HFF-Myc (cell line): ENCODE measurements at places on chromosomes 11 and 22.
A peak's percentile ranks its signal among the peaks of the same experiment; 100 is the strongest.

DNA sequence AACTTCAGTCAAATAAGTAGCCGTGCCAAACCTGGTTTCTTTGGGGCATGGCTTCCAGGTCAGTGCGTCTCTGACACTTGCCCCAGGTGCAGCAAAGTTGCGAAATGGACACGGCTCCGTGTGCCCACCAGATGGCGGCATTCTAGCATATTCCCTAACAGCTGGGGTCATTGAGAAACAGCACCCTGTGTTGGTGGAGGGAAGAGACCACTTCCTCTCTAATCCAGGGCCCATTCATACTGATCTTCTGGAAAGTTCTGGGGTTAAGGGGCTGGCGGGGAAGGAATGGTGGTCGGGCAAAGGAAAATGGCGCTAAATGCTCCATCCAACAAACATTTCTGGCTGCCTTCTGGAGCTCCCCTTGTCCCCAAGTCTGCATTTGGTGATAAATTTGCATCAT lies 141.2 kb upstream of the TIMP3 start:
- DNase-seq, result peak; percentile 47

- no peak for DNase-seq
These were observed 4.3 kb downstream of the SCUBE1 start for GRCh38 chr22:43338766-43339345.

- DNase-seq, result peak; percentile 58
These were observed 12.0 kb downstream of the CSTPP1 start for GRCh38 chr11:46948378-46949131.

DNA sequence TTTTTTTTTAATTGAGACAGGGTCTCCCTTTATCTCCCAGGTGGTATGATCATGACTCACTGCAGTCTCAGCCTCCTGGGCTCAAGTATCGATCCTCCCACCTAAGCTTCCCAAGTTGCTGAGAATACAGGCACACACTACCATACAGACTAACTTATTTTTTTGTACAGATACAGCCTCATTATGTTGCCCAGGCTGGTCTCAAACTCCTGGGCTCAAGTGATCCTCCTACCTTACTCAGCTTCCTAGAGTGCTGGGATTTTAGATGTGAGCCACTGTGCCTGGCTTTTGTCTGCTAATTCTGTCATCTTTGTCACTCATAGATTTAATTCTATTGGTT lies 43.5 kb downstream of the CBL start:
- DNase-seq, result no peak

GRCh38 chr11:63274776-63275175 lies 31.4 kb upstream of the SLC22A25 start:
- no peak for DNase-seq

GRCh38 chr11:62664405-62665074 lies 470 bp downstream of the C11orf98 start:
- no peak for DNase-seq

- no peak for DNase-seq
These were observed 23.1 kb downstream of the MB start for GRCh38 chr22:35593891-35594470.

GRCh38 chr11:115503083-115503885 lies 931 bp downstream of the CADM1 start:
- DNase-seq, result no peak

GRCh38 chr11:117084992-117085391 lies 13.2 kb downstream of the SIK3 start:
- DNase-seq, result no peak

DNA sequence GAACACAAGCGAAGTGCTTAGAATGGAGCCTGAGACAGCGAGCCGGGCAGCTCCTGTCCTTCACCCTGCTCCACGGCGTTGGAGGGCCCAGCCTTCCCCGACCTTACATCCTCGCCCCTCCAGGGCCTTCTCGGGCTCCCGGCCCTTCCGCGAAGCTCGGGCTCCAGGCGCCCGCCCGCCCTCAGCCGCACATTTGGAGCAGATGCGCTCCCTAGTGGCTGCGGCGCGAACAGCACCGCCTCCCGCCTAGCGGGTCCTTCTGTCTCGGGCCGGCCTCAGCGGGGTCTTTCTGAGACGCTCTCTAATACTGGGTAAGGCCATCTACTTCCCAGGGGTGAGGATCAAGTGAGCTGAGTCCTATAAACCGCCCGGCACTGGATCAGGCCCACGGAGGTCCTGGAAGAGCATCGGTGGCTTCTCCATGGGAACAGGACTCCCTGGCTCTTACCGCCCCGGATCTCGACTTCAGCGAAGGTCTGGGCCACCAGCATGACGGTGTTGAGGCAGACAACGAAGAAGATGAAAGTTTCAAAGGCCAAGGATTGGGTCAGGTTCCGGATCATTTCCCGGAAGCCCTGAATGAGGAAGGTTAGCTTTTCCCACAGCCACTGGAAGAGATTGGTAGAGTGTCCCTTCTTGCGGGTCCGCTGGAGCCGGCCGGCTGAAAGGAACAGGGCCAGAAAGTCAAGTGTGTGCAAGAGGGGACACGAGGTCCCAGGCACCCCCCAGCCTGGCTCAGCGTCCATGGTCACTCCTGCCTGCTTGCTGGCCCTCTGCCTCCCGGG lies 3.7 kb downstream of the CATSPER1 start:
- no peak for DNase-seq

DNA sequence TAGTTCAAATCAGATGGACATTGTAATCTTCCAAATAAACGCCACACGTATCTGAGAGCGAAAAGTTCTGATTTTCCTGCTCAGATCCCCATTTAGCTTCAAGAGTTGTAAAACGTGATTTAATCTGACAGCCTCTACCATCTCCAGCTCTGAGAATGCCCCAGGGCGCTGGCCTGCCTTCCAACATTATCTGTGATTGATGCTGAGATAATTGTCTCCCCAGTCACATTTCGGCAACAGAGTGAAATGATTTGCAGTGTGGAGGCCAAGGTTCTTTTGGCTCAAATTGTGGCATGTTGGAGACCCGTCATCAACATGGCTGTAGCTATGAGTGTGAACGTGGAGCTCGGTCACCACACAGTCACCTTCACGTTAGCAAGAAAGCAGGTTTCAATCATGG lies 283.4 kb downstream of the BRD1 start:
- DNase-seq, result no peak

DNA sequence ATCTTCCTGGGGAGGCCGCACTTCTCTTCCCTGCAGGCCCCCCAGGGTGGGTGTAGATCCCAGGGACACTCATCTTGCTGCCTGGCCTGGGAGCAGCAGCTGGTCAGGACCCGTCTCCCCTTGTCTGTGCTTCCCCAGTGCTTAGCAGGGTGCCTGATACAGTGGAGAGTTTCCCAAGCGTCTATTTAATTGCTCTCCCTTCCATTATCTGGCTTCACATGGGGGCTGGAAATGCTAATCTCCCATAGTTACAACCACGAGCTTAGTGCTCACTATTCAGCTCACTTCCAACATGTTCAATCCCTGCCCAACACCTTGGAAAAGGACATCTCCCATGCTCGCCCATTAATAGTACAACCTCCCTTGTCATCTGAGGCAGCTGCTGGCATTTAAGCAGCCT lies 100.5 kb downstream of the DSCAML1 start:
- DNase-seq, result no peak

GRCh38 chr22:49013707-49014106 lies 814.0 kb downstream of the BRD1 start:
- no peak for DNase-seq

- DNase-seq, result no peak
These were observed 102.2 kb upstream of the FGF3 start for GRCh38 chr11:69921128-69922014.

GRCh38 chr11:62004473-62004872 lies 37.0 kb upstream of the FTH1 start:
- peak; percentile 36 for DNase-seq

DNA sequence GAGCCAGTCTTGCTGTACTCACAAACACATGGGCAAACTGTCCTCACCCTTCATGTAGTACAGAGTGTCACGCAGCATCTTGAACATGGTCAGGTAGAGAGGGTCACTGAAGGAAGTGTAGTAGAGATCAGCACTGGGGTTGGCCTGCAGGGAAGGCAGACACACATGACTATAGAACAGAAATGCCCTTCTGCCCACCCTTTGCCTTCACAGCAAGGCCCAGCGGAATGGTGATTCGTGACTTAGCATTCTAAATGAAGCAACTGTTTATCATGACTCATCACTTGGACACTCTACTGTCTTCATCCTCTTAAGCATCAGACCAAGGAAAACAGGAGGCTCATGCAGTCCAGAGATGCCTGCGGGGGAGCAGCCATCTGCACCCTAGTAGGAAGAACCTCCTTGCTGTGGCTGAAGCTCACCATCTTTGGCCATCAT lies 33.4 kb downstream of the SERPIND1 start:
- DNase-seq, result peak; percentile 73
